ENCODE measurements at places on chromosomes 1 and 21.
A peak's percentile ranks its signal among the peaks of the same experiment; 100 is the strongest.

GRCh38 chr1:231792634-231793033 lies 166.0 kb downstream of the DISC1 start:
- DNase-seq = no peak

DNA sequence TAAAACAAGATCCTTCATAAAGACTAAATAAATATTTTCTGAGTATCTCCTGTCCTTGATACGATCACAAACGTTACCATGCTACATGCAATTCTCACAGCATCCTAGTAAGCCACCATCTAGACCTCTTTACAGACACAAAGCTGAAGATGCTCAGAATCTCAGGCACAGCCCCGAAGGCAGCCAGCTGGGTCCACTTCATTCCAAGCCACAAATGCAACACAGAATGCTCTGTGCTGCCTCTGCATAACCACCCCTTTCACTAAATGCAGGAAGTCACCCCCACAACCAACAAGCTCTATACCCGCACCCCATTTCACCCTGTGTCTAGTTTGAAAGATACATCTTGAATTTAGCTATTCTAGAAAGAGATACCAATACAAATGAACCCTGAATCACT lies 12.9 kb downstream of the RCAN1 start:
- no peak for DNase-seq

DNA sequence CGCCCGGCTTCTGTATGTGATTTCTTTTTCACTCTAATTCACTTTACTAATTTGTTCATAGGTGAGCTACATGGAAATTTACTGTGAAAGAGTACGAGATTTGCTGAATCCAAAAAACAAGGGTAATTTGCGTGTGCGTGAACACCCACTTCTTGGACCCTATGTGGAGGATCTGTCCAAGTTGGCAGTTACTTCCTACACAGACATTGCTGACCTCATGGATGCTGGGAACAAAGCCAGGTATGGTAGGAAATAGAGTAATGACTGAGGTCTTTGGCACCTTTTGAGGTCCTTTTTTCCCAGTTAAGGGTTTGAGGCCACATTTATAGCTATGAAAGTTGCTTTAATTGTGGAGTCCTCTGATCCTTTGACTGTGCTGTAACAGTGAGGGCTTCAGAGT lies 56.9 kb downstream of the KIF1B start:
- DNase-seq = no peak

DNA sequence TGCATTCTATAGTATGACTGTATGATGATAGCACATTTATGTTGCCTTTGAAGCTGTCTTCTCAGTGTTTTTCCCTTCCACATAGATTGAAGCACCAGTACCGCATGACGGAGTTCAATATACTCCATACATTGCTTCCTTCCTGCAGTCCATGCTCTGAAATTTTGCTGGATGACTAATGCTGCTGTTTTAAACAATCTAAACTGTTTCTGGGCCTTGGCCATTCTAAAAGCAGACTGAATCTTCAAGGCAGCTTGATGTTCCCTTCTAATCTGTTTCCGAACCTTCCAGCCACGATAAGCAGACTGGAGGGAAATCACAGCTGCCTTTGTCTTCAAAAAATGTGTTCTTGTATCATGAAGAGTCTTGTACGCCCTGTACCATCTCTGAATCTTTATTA lies 36.2 kb upstream of the F13B start:
- DNase-seq = peak; percentile 49

GRCh38 chr1:94315552-94316116 lies 78.2 kb upstream of the ARHGAP29 start:
- no peak for DNase-seq

Data from fibroblast of villous mesenchyme (primary cell).